Activated T-cell treated with anti-CD3 and anti-CD28 coated beads for 1 hour (primary cell): ENCODE measurements at places on chromosomes 7 and 10.

- DNase-seq = no peak
Observed at GRCh38 chr7:74625446-74625845, 32.1 kb upstream of the GTF2I start.

DNA sequence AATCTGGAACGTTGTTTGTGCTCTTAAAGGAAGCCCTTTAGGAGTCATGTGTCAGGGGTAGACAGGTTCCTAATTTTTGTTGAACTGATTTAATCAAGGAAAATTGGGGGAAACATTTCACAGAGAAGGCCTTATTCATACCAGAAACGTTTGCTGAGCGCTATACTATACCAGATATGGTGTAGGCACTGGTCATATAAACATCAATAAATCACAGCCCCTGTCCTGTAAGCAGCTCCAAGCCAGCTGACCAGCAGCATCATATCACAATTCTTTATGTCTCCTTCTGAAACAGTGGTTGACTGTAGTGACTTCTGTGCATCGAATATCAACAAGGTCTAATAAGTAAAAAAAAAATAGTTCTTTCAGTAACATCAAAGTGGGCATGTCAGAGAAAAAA, 1.1 kb downstream of the TMEM178B start:
- DNase-seq = no peak

- no peak for DNase-seq
Observed at GRCh38 chr7:148044173-148044572, 546.4 kb upstream of the C7orf33 start.

- no peak for DNase-seq
Observed at GRCh38 chr7:74126220-74126880, 42.7 kb downstream of the LIMK1 start.
